ENCODE measurements at places on chromosomes 2 and 18.

DNA sequence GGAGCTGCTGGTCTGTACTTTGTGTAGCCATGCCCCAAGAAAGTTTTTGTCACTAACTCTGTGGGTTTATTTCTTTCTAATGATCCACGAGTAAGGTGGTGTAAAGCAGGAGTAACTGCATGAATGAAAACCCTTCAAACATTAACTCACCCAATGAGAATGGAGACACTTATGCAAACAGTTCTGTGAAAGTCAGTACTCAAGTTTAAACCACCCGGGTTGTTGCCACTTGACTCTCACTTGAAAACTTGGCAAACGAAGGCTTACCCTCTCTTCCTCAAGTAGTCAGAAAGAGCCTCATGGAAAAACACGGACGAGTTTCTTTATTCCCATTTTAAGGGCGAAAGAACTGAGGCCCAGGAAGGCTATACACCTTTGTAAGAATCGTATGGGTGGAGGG is 117.5 kb downstream of the MMADHC start:
- DNase-seq: no peak

- DNase-seq: no peak
Measured at GRCh38 chr18:4836141-4836540, 360.9 kb downstream of the AKAIN1 start.

DNA sequence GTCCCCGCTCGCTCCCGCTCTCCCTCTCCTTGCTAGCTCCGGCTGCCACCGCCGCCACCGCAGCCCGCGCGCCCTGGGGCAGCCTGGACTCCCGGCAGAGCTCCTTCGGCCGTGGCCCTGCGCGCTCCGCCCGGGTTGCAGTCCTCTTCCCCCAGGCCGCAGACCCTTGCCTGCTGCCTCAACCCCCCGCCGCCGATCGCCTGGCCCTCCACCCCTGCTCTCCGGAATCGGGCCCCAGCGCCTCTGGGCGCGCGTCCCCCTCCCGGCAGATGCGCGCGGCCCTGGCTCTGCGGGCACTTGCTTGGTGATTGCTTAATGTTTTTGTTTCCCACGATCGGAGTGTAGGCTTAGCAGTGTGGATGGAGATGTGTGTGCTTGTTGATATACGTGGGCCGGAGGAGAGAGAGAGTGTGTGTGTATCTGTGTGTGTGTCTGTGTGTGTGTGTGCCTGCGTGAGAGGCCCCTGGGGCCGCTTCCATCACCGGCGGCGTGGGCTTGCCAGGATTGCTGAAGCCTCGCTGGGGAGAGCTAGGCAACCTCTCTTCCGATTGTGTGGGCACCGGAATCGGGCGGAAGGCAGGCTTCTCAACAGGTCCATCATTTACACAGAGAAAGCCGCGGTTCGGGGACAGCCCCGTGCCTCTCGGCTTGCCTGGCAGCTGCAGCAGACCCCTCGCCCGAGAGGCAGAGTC is 877 bp downstream of the INHBB start:
- no peak for DNase-seq

- no peak for DNase-seq
Measured at GRCh38 chr2:240453461-240454105, 18.1 kb downstream of the GPC1 start.

- no peak for DNase-seq
Measured at GRCh38 chr2:85760371-85760770, 6.6 kb downstream of the ATOH8 start.

DNA sequence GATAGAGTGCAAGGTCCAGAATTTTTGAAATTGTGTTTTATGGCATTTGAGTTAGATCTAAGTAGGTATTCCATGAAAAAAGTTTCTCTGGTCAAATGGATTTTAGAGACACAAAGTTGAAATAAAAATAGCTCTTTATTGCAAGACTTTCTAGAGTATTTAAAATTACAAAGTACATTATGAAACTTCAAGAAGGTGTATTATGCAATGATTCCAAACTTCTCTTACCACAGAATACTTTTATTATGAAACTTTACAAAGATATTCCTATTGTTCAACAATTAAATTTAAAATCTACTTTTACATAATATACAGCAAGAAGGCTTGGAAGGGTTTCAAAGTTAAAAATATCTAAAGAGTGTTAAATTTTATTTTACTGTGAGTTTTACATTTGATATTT is 65.9 kb downstream of the CALCRL start:
- no peak for DNase-seq

DNA sequence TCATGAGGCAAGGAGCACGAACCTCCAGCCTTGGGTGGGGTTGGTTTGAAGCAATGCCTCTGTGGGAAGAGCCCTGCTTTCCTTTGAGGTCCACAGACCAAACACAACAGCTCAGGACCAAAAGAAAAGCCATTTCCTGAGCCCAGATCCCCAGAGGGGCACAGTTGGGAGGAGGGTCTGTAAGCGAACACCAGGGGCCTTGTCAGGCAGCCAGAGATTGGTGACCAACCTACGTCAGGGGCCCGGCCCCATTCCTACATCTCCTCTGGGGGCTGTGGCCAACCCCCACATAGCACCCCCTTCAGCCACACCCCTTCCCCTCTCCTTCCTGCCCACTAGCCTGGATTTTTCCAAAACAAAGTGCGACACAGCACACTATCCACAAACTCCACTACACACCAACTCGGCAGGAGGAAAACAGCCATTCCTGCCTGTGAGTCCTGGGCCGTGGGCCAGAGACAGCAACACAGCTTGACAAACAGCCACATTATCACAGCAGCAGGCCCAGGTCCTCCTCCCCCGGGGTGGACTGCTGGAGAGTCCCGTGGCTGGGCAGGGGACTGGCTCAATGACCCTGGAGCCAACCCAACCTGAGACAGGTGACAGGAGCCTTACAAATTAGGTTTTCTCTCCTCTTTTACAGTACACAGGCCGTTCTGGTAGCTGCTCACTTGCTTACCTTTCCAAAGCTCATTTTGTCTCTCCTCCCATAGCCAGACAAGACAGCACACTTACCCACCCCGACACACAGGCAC is 98.8 kb downstream of the TNS1 start:
- DNase-seq: no peak

All from amniotic stem cell (primary cell).